NCI-H1105 treated with DMSO at 0.1 percent for 48 hours (cell line): ENCODE measurements at places on chromosomes 3 and 15.

- no peak for DNase-seq
Observed at GRCh38 chr3:100537646-100538338, 45.4 kb downstream of the TMEM45A start.

- no peak for DNase-seq
Observed at GRCh38 chr3:1971780-1972179, 126.9 kb upstream of the CNTN4 start.

DNA sequence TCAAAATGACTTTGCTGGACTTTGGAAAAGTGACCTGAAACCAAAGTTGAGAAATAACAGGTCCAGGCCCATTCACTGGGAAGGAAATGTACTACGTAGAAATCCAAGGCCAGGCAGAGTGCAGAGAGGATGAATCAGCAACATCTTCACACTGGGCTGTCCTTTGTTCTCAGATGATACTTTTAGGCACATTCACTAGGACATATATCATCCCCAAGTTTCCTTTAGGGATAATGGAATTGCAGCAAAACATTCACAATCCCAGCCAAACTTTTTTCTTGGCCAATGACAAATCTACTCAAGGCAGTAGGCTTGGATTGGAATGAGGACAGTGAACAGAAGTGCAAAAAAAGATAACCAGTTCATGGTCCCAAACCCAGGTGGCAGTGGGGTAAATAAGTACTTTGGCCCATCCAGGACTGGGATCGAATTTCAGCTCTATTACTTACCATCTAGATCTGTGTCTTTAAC lies 75.1 kb downstream of the CLDN11 start:
- no peak for DNase-seq

DNA sequence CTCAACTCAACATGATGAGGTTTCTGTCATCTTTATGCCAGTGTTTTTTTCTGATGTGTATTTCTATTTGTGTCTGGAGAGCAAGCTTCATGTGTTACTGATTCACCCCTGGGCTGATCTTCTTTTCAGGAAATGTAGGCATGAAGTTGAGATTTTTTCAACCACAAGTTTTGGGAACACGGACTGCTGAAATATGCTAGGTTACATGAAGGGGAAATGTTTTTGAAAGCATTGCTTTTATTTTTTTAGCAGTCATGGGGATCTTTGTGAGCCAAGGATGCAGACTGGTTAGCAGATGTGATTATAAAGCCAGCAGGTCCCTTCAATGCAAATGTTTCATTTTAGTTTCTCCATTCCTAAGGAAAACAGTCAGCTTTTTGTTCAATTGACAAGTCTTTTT lies 219.3 kb upstream of the COL8A1 start:
- DNase-seq = no peak

GRCh38 chr3:17882981-17883380 lies 140.6 kb upstream of the TBC1D5 start:
- no peak for DNase-seq

- DNase-seq = no peak
Observed at GRCh38 chr3:95926904-95927501, 887.4 kb upstream of the EPHA6 start.

GRCh38 chr3:105352976-105353375 lies 13.7 kb upstream of the ALCAM start:
- DNase-seq = no peak

DNA sequence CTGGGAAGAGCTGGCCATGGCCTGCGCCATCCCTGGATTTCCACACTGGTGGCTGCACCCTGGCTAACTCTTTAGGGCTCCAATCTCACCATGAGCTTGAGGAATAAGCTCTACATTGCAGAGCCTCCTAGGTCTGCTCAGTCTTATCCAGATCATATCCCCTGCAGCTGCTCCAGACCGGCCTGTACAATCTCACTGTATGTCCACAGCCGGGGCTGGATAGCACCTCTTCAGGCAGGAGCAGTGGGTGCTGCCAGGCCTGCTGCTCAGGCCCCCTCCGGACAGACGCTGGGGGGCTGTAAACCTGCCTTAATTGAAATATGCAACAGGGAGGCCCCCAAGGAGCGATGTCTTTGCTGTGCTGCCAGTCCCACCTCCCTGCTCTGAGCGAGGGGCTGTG lies 15.6 kb downstream of the INSYN1 start:
- DNase-seq = no peak

DNA sequence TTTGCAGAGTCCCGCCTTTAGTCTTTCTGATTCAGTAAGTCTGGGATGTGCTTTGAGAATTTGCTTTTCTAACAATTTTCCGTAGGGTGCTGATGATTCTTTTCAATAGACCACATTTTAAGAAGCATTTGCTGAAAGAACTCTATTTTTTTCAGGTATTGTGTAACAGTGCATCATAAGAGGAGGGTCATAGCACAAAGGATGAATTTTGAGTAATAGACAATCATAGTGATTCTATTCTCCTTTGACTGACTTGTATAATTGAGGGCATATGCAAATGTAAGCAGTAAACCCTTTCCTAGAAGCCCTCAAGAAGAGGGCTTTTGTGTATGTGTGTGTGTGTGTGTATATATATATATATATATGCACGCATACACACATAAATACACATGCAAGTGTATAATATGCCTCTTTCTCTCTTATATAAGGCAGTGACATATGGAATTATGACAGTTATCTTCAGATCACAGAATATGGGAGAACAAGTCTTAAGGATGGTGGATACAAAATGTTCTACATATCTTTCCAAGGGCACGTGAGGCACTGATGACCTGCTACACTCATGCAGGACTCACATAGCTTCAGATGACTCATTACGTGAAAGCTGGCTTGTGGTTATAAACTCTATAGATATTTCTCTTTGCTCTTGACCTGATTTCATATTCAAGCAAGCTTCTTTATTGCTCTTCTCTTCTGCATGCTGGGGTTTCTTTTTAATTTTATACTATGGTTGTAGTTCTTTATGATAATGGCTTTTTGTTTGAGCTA lies 6.5 kb upstream of the PLSCR1 start:
- no peak for DNase-seq

DNA sequence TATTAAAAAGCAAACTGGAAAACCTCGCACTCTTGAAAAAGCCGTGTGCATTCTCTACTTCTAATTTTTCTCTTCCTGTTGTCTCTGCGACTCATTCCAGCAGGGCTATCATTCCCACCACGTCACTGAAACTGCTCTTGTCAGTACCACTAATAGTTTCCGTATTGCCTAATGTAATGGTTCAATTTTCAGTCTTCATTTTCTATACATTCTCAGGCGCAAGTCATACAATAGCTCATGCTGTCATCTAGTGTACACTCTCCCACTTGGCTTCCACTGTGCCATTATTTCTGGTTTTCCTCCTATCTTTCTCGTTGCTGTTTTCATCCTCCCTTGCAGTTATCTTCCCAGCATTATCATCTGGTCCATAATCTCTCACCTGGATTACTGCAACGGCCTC lies 160.2 kb downstream of the SPATA16 start:
- no peak for DNase-seq

DNA sequence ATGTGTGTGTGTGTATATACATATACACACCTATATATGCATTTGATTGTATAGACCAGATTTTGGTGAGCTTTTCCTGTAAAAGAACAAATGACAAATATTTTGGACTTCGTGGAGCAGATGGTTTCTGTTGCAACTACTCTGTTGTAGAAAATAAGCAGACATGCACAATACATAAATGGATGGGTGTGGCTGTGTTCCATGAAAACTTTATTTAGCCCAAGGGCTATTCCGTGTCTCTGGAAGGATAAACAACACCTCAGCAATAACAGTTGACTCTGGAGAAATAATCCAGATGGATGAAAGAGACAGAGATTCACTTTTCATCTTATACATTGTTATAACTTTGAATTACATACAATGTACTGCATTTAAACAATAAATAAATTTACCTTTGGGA lies 441.4 kb downstream of the CNTN3 start:
- DNase-seq = no peak

DNA sequence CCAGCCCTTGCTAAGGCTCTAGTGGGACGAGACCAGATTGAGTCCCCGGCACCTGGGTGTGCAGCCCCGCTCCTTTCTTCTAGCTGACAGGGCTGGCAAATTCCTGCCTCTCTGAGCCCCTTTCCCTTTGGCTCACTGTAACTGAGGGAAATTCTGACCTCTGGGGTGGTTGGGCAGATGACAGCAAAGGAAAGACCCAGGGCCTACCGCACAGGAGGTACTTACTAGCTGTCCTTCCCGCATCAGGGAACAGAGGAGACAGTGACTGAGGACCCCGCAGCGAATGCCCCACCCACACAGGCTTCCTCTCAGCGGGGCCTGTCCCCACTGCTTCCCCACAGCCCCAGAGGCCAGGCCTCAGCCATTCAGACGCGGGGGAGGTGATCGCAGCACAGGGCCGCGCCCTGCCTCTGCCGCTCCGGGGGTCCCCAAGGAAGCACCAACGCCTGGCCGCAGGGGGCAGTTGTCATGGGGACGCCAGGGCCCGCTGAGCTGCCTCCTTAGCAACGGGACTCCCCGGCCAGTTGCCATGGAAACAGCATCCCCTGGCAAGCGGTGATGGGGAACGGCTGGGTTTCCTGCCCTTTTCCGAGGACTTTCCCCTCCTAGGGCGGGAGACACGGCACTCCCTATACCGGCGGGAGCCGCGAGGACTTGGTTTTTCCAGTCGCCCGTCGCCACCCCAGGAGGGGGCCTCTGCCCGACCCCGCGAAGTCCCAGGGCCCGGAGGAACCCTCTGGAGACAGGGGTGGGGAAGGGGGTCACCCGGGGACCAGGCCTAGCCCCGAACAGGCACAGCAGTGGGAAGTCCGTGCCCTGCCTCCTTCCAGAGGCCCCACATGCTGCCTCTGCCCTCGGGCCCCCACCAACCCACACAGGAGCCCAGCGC lies 50.1 kb downstream of the HCN4 start:
- peak; percentile 4 for DNase-seq

DNA sequence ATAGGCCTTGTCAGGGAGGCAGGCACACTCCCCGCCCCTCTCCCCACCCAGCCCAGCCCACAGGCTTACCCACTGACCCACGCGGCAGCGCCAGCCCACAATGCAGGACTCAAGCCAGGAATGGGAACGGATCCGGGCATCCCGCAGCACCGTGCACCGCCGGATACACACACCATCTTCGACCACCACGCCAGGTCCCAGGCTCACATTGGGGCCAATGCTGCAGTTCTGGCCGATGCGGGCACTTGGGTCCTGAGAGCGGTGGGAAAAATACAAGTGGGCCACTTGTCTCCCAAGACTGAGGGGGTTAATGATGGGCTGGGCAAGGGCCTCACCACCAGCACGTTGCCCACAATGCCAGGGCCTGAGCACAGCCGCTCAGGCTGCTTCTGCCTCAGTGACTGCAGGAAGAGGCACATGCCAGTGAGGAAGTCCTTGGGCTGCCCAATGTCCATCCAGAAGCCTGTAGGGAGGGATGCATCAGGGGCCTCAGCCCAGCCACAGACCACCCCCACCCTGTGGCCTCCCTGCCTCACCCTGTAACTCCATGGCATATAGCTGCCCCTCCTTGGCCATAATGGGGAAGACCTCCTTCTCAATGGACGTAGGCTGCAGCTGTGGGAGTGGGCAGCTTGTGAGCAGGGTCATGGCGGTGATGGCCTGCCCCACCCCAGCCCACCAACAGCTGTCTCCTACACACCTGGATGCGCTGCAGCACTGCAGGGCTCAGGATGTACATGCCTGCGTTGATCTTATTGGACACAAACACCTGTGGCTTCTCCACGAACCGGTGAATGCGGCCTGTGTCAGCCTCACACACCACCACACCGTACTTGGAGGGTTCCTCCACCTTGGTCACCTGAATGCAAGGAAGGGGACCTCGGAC lies 1.6 kb downstream of the GMPPB start:
- no peak for DNase-seq
